IPS-NIHi11 (cell line): ENCODE measurements at places on chromosomes 5 and 9.

DNA sequence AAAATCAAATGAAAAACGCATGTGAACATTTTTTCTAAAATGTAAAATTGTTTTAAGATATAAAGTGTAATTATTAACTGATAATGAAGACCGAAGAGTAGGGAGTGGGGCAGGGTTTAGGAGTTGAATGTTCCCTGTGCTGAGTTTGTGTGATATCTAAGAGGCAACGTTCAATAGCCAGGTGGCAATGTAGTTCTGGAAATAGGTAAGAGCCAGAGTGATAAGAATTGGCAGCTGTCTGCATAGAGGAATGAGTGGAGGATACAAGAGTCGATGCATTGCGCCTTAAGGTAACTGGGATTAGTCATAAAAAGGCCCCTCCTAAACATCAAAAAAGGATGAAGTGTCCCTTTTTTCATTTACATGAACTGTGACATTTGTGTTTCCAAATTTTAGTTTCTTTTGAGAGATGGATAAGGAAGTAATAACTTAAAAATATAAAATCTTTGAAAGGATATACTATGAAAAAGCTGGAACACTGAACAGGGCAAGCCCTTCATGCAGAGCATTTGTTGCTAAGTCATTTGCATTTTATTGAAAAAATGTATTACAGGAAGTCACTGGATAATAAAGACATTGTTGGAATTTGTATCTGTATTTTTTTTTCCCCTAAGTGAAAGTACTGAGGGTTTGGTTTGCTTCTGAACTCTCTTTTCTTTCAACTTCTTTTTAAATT is 659.3 kb downstream of the ACTL7B start:
- no peak for DNase-seq

- DNase-seq = no peak
Measured at GRCh38 chr9:113416149-113416721, 5.7 kb downstream of the C9orf43 start.

DNA sequence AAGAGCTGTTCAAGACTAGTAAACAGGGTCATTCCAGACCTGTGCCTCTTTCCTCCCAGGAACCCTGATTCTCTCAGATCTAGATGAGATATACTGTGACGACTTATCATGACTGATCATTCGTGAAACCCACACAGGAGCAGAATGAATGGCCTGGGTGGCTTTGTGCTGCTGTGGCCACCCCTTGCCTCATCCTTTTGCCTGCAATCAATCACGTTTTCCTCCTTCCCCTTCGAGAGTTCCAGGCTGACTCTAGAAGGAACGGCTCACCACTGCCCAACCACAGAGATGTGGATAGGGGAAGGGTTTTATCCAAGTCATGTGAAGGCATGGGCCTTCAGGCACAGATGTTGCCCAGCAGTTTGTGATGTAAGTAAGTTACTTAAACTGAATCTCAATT is 5.8 kb downstream of the ANXA6 start:
- no peak for DNase-seq

GRCh38 chr9:7287065-7287464 is 512.5 kb downstream of the DMAC1 start:
- no peak for DNase-seq
